Stimulated activated CD4-positive, alpha-beta T cell treated with anti-CD3 and anti-CD28 coated beads, Interleukin-12 subunit alpha, Interleukin-12 subunit beta, amount 100 ng/mL, for 48 hours (primary cell): ENCODE measurements at places on chromosomes 5 and 9.

- no peak for DNase-seq
Observed at GRCh38 chr9:3479514-3480352, 46.1 kb downstream of the RFX3 start.

- DNase-seq = no peak
Observed at GRCh38 chr5:172670444-172670843, 29.4 kb downstream of the NEURL1B start.

- no peak for DNase-seq
Observed at GRCh38 chr9:110846215-110846614, 177.6 kb downstream of the MUSK start.

DNA sequence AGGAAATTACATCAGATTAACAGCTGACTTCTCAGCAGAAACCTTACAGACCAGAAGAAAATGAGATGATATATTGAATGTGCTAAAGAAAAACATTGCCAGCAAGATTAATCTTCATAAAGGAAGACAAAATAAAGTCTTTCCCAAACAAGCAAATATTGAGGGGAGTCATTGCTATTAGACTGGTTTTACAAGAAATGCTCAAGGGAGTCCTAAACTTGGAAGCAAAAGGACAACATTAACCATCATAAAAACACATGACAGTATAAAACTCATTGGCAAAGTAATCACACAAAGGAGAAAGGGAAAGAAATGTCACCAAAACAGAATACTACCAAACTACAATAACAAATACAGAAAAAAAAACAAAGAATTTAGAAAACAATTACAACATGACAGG is 101.7 kb downstream of the FBXL17 start:
- DNase-seq = no peak

- no peak for DNase-seq
Observed at GRCh38 chr5:146173597-146173996, 8.9 kb downstream of the LARS1 start.

DNA sequence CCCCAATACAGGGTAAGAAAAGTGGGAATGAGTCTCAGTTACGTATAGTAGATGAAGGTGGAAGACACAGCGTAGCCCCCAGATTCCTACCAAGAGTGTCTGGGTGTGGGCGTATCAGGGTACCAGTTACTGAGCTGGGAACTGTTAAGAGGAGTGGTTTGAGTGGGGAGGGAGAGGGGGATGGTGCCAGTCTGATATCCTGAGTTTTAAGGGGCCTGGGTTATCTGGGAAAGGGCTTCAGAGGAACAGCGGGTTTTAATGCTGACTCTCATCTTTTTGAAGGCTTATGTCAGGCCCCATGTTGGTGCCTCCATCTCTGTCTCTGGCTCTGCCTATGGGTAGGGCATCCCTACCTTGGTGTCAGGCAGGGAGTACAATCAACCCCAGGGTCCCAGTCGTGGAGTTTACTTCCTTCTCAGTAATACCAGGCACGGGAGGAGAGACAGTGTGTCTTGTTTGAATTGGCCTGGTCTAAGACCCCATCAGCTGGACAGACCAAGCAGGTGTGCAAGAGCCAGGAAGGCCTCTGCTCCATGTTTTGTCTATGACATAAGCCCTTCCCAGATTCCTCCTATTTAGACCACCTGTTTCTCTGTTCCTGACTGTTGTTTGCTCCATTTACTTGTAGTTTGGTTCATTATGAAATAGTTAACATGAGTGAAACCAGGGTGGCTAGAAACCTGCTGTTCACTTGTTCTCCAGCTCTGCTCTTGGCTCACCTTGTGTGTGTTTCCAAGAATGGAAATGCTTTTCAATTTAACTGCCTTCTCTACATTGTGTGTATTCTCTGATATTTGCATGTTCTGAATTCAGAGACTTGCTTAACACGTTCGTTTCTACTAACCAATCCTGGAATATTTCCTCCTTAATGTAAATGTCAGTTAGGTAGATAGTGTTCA is 125.6 kb downstream of the DAB2IP start:
- DNase-seq = no peak
